ENCODE measurements at places on chromosomes 5 and 9.

- DNase-seq, result no peak
These were observed 13.6 kb downstream of the TRMO start for GRCh38 chr9:97908705-97909104.

- no peak for DNase-seq
These were observed 40.0 kb downstream of the NACC2 start for GRCh38 chr9:136054798-136055714.

DNA sequence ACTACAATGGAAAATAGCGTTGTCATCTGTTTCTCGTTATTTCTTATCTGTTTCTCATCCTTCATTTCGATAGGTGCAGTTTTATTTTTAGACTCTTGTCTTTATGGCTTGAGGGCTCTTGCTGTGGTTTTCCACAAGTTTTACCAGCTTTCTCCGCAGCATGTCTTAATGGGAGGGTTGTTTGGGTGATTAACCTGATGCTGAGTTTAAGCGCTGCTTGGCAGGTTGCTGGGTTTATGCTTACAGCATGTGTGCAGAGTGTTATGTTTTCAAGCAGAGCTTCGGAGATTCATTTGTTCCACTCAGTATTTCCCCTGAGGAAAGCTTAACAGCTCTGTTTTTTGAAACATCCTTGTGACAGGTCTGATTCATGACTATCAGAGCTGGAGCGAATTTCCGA lies 154.0 kb downstream of the SLC12A2 start:
- DNase-seq, result no peak

DNA sequence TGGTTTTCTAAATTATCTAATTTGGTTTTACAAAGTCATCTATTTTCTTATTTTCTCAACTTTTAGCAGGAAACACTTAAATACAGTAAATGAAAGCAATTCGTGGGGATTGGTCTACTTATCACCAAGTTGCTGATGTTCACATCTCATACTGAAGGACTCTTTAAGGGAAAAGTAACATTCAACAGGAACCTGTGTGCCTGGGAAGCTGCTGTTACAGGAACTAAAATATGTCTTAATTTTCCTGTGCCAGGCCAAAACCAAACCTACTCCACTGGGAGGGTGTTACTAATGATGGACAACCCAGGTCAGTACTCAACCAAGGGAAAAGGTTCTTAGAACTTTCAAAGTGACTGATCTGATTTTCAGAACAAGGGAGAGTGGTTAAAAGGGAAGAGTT lies 5.3 kb downstream of the ISCA1 start:
- DNase-seq, result no peak

- DNase-seq, result no peak
These were observed 21.0 kb downstream of the ISL1 start for GRCh38 chr5:51404255-51404654.

- no peak for DNase-seq
These were observed 75.4 kb upstream of the TNFAIP8 start for GRCh38 chr5:119280380-119280779.

GRCh38 chr9:99419070-99419469 lies 197.0 kb downstream of the SEC61B start:
- DNase-seq, result no peak

All from CD4-positive, alpha-beta T cell treated with Interleukin-12 subunit alpha and Interleukin-12 subunit beta, for 1 hour (primary cell).